ENCODE measurements at places on chromosomes 11 and 22.

DNA sequence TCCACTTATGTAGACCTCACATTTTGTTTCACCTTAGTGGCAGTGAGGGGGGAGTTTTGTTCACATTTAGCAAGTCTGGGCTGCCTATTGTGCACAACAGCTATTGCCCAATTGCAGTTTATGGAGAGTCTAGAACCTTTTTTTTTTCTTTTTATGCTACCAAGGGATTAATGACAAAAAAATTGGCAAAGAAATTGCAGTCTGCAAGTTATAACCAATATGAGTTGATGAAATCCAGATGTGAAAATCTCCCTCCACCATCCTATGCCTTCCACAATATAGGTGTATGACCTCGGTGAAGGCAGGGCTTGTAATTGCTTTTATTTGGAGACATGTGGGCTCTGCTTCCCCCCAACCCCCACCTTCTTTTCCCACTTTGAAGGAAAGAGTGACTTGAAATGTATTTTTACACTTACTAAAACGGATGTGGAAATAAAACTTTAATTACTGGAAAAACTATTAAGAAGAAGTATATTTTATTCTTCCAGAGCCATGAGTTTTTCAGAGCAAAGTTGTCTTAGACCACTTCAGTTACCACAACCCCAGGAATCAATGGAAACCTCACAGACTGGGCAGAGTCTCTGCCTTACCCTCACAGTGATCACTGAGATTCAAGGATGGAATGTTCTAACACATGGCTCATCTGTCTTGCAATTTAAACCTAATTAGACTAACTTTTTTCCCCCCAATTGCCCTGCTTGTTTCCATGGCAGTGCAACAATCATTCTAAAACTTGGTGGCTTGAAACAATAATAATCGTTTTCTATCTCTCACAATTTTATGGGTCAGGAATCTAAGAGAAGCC is 120.8 kb upstream of the SLC5A12 start:
- no peak for DNase-seq

DNA sequence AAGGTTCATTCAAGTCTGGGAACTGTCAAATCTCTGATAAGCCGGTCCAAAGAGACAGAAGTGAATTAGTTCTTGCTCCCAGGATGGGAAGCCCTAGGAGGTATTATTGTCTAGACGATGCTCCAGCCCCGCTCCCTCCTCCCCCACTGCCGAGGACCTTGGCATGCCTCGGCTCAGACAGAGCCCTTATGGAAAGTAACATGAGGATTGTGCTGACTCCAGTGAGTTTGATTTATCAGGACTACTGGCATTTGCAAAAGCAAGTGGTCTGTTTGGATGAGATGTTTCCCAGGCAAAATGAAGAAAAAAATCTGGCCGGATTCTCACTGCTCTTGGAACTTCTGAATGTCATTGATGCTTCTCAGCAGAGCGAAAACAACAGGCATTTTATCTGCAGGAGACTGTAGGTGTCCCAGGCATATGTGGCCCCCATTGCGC is 341.0 kb downstream of the ETS1 start:
- no peak for DNase-seq

- DNase-seq = no peak
Observed at GRCh38 chr22:33028234-33028633, 29.9 kb downstream of the SYN3 start.

DNA sequence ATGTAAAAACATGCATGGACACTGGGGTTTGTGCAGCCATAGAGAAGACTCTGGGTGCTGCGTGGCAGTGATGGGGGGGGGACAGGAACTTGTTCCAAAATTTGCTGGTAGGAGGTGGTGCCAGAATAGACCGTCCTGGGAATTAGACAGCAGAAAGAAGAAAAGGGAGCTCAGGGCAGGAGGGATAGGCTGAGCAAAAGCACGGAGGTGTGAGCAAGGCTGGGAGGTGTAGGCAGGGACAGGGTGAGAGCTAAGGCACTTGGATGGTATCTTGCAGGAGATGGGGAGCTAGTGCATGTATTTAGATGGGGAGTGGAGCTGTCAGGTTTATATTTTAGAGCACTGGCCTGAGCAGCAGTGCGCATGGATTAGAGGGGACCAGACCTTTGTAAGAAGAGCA is 53.8 kb downstream of the PKNOX2 start:
- DNase-seq = no peak
